Stimulated activated CD8-positive, alpha-beta memory T cell treated with anti-CD3 and anti-CD28 coated beads, Interleukin-7, amount 100 ng/mL, for 1 hour (primary cell): ENCODE measurements at places on chromosomes 7 and 10.

DNA sequence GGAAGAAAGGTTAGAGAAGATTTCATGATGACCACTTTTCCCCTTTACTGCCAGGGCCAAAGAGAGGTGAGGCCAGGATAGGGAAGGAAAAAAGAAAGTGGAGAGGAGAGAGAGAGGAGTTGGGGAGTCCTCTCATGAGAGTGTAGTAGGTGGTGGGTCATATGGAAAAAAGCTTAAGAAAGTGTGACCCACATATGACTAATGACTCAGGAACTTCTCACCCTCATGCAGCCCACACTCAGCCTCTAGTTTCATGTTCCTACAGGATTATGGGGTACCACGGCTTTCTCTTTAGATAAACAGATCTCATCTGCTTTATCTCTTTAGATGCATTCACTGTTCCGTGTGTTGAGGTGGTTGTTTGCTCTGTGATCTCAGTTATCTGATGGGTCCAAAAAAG lies 462.5 kb upstream of the IGFBP3 start:
- DNase-seq, result no peak

GRCh38 chr10:31939797-31940708 lies 11.4 kb upstream of the ARHGAP12 start:
- no peak for DNase-seq

DNA sequence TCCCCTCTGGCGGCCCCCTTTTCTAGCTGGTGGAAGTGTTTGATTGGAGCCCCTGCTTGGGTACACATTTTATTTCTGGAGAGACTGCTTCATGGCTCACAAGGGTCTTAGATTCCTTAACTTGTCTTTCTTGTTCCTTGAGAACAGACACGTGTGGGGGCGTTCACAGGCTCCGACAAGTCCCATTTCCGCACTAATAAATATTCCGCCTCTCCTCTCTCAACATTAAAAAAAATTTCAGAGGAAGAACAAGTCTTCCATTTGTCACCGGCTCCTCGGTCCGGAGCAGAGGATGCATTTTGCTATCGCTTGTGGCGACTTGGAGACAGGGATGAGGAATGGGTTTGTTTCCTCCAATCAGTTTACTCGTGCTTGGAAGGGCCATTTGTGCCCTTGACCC lies 134.0 kb upstream of the PODXL start:
- DNase-seq, result no peak

DNA sequence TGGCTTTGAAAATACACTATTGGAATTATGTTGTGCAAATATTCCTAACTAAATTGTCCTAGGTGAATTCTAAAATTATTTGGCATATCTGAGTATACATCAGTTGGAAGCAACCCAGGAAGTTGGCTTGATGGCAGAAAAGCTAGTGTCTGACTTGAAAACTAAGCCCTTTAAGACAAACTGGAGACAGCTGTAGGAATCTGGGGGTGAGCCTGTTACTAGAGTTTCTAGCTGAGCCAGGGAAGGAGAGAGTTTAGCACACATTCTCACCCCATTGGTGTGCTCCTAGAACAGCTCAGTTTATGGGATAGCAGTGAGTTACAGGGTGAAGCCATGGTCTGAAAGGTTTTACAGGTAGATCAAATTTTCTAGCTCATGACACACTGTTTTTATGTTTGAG lies 210.2 kb upstream of the SLC26A5 start:
- no peak for DNase-seq

DNA sequence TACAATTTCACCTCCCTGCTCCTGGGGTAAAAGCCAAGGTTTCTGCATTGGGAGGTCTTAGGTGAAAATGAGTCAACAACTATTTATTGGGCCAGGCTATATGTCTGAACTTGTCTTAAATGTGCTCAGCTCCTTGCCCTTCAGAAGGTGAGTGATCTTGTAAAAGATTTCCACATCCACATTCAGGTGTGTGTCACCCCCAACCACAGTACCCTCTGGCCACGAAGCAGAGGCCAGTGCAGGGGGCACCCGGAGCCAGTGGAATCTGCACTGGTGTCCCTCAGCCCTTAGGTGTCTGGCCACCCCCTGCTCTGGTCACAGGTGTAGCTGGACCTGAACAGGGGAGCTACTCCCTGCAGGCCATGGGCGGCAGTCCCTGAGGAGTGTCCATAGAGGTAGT lies 198.5 kb downstream of the PAXIP1 start:
- DNase-seq, result no peak

DNA sequence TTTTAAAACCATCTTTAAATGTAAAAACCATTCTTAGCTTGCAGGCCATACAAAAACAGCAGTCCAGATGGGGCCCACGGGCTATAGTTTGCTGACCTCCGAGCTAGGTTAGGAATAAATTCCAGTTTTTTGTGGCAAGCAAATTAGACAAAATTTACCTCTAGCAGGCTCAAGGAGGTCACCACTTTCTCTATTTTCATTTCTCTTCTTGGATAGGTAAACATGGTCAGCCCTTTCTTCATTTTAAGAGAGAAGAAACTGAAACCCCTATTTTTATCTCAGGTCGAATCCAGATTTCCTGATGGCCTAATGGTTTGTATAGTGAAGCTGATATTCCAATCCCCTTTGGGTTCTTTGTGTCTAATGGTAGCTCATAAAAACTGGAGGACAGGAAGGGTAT lies 10.7 kb downstream of the IKZF5 start:
- no peak for DNase-seq

GRCh38 chr7:94276795-94277194 lies 117.9 kb upstream of the COL1A2 start:
- no peak for DNase-seq

DNA sequence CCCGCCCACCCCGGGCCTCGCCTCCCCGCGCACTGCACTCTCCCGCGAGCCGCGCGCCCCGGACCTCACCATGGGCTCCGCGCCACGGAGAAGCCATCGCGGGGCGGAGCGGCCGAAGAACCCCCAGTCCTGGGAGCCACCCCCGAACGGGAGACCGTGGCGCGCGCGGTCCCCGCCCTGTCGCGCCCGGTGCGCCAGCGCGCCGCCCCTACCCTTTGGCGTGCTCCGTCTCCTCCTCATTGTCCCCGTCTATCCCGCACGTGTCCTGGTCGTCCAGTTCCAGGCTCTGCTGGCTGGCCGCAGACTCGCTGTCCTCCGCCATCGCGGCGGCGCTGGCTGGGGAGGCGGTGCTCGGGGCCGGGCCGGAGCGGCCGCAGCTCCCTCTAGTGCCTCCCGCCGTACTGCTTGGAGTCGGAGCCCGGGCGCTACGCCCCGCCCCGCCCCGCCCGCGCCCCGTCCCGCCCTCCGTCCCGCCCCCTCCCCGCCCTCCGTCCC lies at the start of gene NMT2:
NMT2 (minus strand) TSS at position 403 of the 495 bp plus-strand sequence; CDS start at position 322, 81 bp downstream.
- no peak for DNase-seq

GRCh38 chr7:7331523-7331922 lies 149.2 kb downstream of the C1GALT1 start:
- no peak for DNase-seq

- DNase-seq, result no peak
These were observed 108.6 kb downstream of the NRF1 start for GRCh38 chr7:129719980-129720732.

DNA sequence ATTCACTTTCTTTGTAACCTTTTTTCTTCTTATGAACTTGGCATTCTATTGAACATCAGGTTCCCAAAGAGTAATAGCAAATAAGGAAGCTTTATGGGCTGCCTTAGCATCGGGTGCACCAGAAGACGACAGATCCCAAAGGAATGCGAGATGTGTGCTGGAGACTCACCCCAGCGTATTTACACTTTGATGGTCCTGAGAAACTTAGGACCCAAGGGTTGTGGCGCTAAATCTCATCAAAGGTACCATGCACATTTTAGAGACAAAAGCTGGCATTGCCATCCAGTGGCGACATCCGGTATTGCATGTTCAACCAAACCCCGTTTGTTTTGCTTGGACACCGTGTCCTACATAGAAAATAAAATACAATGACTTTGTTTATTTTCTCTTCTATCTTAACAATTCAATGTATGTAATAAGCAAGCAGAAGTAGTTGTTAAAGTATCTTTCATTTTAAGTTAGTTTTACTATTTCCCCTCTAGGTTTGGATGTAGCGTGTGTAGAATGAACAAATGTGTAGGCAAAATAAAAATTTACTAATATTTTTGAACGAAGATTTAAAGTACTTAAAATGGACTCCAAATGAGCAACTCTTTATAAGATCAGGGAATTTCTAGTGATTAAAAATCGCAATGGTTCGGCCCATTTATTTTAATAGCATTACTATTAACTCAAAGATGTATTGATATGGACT lies 1154.8 kb downstream of the GATA3 start:
- peak; percentile 76 for DNase-seq

DNA sequence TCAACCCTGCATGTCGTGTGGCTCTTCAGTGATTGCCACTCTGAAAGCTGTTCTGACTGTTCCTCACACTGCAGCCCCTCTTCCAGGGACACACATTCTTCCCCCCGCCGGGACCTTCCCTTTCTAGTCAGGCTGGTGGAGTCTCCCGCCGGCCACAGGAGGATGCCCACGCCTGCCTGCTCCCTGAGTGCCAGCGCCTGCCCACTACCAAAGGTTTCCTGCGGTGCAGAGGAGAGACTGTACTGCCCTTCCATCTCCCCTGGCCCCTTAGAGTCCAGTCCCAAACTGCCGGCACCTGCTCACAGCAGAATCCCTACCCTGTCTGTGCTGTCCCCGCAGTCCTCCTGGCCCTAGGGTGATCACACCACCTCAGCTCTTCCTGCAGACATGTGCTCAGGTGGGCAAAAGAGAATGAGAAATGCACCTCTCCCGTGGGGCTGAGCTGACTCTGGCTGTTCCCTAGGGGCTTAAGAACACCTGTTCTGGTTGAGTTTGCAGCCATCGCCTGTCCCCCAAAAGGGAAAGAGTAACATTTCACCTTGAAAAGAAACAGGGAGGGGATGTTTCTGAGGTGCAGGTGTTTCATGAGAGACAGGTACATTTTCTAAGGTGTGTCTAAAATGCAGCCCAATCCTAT lies 1.4 kb downstream of the PODXL start:
- no peak for DNase-seq

DNA sequence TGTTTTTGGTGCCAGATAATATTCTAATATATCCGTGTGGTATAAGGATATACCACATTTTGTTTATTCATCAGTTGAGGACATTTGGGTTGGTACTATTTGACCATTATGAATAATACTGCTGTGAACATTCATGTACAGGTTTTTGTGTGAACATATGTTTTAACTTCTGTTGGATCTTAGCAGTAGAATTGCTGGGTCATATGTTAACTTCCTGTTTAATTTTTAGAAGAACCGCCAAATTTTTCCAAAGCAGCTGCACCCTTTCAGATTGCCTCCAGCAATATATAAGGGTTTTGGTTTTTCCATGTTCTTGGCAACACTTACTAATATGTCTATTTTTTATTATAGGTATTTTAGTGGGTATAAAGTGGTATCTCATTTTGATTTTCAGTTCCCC lies 22.8 kb downstream of the VPS26A start:
- DNase-seq, result no peak

DNA sequence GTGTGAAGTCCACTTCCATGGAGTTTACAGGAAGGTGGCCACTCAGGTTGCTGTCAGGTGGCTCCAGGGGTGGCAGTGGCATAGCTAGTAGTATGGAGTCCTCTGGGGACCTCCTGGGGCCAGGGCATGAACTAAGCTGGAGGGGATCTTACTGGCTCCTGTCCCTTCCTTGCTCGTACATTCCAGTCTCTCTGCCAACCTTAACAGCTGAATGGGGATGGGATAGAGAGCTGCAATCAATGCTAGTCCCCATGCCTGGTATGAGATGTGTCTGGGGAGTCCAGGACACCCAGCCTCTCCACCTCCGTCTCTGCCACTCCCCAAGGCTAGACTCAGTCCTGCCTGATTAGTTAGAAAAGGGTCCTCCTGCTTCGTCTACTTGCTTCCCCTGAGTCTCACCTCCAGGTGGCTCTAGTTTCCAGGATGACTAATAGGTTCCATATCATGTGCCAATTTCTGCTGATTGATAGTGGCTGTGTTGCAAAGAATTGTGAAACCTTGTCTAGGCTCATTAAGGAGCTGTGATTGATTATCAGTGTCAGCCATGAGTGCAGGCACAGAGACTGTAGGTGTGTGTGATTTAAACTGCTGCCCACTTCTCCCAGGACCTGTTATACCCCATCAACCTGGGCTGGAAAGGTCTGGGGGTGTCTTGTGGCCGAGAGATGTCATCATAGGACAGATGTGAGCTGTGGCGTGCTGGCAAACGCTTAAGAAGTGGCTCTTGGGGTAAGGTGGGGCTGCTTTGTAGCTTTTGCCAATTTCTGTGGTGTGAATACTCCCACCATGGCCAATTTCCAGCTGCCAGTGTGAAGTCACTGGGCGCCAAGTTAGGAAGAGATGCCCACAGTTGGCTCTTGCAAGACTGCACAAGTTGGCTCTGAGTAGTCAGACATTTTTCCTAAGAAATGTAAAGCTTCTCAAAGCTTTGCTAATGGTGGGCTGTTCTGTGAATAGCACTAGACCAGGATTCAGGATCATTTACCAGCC lies 59.8 kb downstream of the COL13A1 start:
- DNase-seq, result no peak

DNA sequence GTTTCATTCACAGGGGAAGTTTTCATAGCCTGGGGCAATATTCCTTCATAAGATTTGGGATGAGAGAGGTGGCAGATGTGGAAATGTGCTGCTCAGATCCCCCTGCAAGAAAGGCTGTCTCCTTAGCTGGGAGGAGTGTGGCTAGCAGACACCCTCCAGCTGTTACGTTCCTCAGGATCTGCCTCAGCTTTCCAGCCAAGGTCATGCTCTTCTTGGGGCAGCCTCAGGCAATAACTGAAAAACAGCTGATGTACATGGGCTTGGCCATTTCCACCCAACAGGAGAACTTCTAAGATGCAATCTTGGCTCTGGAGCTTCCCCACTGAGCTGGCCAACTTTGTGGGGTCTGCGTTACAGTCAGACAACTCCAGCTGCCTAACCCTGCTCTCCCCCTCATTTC lies 51.3 kb upstream of the SEPTIN7 start:
- DNase-seq, result no peak

DNA sequence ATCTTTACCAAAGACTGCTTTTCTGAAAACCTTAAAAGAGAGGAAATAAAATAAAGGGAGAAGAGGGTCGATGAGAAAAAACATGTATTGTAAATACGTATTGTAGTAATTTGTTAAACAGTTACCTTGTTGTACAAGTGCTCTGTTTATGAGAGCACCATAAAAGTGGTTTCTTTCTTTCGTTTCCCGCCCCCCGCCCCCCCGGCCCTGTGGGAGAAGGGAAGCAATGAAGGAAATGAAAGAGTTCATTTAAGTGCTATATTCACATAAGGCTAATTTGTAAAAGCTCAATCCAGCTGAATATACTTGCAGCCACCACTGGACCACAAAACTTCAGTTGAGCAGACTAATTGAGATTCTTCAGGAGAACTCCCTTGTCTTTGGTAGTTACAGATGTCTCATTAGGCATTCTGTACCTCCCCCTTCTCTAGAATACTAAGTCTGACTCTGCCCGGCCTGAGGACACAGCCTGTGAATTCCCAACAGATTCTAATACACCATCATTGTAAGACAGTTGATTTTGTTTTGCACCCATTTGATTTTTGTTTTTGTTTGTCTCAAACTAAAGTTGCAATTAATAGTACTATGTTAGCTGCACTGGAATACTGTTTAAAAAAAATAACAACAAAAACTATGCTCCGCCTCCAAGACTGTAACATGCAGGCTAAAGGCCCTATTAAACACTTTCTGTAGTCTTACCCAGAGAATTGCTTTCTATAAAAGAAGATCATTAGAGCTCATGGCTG lies 124.9 kb downstream of the ARHGAP12 start:
- no peak for DNase-seq
